ENCODE measurements at places on chromosomes 2 and 18.

GRCh38 chr2:43854671-43855070 lies 15.9 kb downstream of the ABCG8 start:
- no peak for DNase-seq

GRCh38 chr18:23099621-23100020 lies 35.7 kb upstream of the CABLES1 start:
- DNase-seq, result no peak

- DNase-seq, result no peak
Observed at GRCh38 chr18:22538426-22538825, 120.7 kb upstream of the CTAGE1 start.

- no peak for DNase-seq
Observed at GRCh38 chr2:119719261-119719627, 40.2 kb downstream of the TMEM177 start.

DNA sequence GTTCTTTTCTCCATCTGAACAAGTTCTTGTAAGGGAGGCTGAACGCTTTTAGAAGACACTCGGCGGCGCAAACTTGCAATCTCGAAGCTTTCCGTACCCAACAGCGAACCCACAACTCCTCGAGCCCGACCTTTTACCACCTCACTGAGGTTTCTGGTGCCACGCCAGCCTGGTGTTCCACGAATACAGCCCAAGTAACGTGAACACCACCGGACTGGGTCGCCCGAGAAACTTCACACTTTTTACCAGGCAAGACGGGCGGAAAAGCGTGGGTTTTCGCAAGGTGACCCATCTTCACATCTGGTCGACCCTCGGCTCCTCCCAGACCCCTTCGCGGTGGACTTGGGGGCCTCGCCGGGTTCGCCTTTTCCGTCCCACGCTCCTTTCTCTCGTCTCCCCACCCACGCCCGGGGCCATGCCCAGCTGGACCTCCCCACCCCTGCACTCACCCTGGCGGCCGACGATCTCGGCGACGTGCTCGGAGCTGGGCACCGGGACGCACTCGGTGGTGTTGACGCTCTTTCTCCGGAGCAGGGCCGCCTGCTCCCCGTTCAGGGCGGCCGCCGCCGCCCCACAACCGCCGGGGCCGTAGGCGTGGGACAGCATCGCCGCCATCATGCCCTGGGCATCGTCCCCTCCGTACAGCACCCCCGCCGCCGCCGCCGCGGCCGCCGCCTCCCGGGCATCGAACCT lies 1.2 kb downstream of the MEX3C start:
- peak; percentile 57 for DNase-seq

- DNase-seq, result no peak
Observed at GRCh38 chr2:188893972-188894371, 80.2 kb upstream of the COL3A1 start.

- no peak for DNase-seq
Observed at GRCh38 chr2:5730386-5730785, 38.2 kb downstream of the SOX11 start.

DNA sequence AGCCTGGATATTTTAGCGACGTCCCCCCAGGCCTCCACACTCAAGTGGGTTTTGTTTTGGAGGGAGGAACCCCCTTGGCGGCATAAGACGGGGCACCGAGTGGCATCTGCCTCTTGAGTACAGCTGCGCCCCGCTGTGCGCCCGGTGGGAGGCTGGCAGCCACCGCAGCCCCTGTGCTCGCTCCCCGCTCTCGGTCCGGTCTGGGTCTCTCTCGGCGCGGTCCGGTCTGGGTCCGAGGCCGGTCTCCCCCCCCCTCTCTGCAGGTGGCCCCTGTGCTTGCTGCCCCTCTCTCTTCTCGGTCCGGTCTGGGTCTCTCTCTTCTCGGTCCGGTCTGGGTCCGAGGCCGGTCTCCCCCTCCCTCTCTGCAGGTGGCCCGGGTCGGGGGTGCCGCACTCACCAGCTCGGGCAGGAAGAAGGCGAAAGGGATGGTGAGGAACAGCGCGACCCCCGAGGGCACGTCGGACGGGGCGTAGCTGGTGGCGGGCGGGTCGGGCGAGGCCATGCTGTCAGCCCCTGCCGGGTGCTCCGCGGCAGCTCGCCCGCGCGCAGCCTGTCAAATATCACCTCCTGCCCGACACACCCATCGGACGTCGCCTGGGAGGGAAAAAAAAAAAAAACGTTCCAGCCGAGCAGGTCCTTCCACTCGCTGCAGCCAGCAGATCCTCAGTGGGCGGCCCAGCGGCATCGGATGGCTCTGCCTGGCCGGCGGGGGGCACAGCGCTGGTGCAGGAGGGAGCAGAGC lies at the start of gene MALL:
TSS of gene MALL (minus strand) at position 532 of the 742 bp plus-strand sequence. CDS start at position 502, 30 bp downstream.
- DNase-seq, result peak; percentile 30

- peak; percentile 88 for DNase-seq
Observed at GRCh38 chr2:84970868-84971509, at the start of gene KCMF1. TSS of gene KCMF1 (plus strand) at chr2:84971161. CDS start at chr2:84971452, 291 bp downstream.

GRCh38 chr2:8202132-8202531 lies 479.7 kb upstream of the ID2 start:
- DNase-seq, result no peak
